ENCODE measurements at places on chromosomes 5 and 9.

- no peak for DNase-seq
These were observed 464.9 kb downstream of the TLE1 start for GRCh38 chr9:81224166-81225081.

DNA sequence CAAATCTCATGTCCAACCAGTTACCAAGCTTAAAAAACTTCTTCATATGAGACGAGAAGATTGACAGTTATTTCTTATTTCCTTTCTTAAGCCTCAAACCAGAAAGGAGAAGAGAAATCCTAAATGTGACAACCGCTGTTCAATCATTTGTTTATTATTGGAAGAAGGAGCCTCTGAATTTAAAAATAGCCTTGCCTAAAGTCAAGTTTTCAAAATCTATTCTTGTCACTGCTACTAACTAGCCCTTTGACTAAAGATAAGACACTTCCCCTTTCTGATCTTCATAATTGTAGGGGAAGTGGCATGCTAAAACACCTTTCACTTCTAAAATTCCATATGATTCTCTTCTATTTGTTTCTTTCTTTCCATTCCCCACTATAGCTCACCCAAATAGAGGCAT, 106.2 kb upstream of the EMB start:
- DNase-seq, result no peak

DNA sequence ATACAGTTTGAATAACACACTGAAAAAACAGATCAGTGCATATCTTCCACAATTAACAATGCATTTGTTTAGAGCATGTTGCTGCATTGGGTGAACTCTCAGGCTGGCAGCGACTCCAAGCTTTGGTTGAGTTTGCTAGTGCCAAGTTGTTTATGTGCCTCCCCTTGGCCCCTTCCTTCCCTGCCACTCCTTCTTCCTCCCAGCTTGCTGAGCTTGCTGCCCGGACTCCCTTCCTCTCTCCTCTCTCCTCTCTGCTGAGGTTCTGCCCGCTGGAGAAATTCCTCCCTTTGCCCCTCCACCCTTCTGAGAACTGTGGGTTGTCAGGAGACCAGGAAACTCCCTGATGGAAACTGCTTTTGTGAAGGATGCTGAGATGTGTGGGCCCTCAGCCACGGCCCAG, 247.3 kb downstream of the PDZD2 start:
- no peak for DNase-seq

DNA sequence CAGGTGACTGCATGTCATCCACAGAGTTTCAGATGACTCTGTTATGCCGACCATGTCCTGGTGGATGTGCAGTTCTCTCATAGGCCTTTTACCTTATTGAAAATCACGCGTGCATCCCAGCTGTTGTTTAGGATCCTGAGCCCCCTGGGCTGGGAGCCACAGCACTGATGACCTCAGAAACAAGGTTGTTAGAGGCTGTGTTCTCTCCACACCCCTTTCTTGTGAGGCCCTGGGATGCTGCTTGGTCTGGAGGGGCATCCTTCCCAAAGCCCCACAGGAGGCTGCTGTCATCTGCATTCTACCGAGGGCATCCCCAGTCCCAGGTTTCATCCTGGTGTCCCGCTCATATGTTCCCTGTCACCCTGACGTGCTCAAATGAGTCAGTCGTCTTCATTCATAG, 76.5 kb upstream of the IRX4 start:
- no peak for DNase-seq

DNA sequence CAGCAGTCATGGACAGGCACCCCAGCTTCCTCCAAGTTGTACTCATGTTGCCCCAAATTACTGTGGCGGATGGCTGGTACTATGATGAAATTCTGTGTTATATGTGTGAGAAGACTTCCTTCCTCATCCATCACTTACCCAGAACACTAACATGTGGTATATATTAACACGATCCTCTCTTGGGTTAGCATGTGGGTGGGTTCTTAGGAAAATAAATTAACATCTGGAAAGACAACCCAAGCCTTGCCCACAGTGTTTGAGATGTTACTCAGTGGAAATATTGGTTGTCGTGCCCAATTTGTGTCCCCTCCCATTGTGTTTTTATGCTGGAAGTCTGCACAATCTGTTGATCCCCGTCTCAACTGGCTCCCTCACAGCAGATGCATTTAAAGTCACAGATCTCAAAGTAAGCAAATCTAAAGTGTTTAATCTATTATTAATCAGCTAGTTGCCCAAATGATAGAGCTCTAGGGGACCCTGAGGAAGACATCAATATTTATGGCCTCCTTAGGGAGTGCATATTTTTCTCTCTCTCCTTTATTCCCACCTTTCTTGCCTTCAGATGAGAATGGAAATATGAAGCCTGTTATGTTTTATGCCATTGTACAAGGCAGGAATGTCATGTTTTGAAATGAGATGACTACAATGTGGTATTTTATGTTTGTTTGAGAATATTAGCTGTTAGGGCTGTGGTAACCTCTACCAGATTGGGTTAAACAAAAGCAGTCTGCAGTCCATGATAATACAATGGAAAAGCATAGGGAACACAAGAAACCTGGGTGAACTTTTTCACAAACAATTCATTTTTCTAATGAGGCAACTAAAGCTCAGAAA, 93.9 kb downstream of the GRIA1 start:
- no peak for DNase-seq

DNA sequence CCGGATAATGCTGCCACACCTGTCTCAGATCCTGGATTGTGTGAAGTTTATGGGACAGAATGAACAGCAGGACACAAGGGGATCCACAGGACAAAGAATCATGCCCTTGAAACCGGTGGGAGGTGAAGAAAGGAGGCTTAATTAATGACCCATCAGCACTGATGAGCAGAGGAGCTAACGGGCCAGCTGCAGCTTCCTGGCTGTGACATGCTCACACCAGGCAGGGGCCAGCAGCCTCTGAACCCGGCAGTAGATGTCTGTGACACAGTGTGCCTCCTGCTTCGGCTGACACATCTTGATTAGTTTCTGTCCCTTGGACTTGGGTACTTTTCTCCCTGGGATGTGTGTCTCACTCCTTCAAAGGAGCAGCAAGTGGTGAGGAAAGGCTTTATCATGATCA, 328.8 kb upstream of the BRINP1 start:
- no peak for DNase-seq

DNA sequence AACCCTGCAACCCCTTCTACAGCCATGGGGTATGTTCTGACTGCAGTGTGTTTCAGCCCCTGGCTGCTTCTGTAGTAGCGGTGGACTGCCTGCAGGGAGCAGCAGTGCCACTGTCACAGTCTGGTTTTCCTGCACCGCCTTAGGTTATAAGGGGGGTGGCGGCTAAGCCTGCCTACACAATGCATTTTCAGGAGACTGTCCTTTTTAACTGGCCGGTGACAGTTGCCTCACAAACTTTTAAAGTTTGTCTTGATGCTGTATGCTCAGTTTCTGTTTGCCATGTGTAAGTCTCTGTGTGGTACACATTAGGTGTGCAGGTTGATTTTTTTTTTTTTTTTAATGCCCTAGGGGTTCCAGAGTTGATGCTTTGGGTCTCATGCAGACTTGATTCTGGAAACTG, 53.0 kb downstream of the NUP214 start:
- peak; percentile 33 for DNase-seq

- no peak for DNase-seq
These were observed 202.8 kb upstream of the TAS2R1 start for GRCh38 chr5:9832921-9833320.

GRCh38 chr9:132546148-132547051, 36.0 kb upstream of the BARHL1 start:
- no peak for DNase-seq

DNA sequence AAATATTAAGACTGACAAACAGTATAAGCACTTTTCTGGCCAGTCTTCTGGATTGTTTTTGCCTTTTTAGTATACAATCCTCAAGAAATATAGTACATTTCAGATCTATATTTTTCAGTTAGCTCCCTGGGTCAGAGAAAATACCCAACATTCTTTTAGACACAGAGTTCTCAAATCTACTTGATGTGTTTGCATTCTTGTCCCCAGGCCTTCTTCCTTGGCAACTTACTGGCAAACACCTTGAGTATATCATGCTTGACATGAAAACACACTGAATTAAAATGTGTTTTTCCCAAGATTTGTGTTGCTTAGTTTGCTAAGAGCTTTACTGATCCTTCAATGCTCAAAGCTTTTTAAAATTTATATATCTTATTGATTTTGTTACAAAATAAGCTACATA, 1413.1 kb upstream of the CDH9 start:
- no peak for DNase-seq

DNA sequence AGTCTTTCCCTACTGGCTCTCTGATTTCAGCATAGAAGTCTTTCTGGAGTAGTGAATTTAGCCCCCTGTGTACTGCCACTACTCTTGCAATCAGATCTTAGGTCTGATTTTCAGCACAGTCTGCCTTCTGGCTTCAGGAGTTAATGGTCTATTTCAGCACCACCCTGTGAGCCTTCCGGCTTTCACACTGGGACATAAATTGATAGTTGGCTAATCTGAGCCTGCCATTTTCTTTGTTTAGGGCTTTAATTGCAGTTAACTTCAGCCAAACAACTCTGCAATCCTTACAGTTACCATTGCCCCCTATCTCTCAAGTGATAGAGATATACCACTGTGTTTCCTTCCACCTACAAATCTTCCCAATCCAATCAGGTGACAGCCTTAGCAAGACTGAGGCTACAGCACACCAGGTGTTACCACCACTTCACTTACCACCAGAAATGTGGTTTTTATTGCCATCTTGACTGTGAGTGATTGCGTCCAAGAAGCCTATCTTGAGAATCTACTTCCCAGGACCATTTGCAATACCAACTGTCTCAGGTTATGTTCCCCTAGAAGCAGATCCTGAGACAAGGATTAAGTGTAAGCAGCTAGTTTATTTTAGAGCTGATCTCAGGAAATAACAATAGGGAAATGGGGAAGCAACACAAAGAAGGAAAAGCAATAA, 51.9 kb upstream of the NEK6 start:
- DNase-seq, result no peak

- no peak for DNase-seq
These were observed 10.8 kb upstream of the BICD2 start for GRCh38 chr9:92775466-92775865.

GRCh38 chr9:113665756-113666155, 202.2 kb downstream of the RGS3 start:
- DNase-seq, result no peak

DNA sequence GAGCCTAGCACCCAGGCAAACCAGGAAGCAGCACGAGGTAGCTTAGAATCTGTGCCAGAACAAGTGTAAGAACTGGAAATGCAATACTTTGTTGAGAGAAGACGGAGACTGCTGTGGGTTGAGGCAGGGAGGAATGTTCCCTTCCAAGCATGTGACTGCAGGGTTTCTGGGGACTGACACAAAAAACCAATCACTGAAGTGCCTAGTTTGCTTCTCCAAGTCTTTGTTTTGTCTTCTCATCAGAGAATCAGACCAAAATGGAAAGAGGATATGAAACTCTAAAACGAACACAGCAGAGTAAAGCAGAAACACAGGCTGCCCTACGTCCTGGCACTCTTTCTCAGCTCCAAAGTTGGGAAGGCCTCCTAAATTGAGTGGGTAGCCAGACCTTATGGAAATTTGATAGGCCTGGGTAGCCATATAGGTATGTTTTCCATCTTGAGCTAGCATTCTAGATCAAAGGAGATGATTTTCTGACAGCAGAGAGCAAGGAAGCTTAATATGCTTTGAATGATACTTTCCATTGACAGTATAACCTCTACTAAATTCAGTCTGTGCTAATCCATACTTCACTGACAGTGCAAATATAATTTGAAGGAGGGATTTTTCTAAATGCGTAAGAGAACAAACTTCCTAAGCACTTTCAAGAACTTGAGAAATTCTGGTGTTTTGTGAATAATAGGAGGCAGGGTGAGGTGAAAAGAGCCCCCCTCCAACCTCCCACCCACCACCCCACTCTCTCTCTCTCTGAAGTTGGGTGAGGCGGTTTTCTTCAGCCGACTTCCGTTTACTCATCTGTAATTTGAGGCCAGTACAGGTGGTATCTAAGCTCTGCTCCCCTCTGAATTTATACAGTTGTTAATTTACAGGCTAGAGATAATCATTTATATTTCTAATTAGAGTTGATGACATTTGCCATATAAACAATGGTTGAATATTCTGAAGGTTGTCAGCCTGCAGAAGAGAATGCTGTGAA, 5.5 kb downstream of the ADRB2 start:
- no peak for DNase-seq

- peak; percentile 58 for DNase-seq
These were observed 1.3 kb upstream of the ABCA2 start for GRCh38 chr9:137029058-137029936.

- no peak for DNase-seq
These were observed 74.1 kb downstream of the HABP4 start for GRCh38 chr9:96524045-96524444.

GRCh38 chr9:131899296-131900228, 159.7 kb upstream of the RAPGEF1 start:
- DNase-seq, result no peak

DNA sequence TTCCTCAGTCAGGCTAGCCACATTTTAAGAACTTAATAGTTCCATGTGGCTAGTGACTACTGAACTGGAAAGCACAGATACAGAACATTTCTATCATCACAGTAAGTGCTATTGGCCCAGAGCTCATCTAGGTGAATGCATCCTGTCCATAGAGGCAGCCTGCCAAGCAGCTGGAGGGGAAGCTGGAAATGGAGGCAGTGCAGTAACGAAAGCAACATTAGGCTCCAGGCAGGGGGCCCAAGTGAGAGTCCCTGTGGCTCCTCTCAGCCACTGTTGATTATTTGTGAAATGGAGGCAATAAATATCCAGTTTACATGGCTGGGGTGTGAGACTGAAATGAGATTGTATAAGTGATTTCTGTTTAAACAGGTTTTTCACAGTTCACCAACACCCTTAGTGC, 227.2 kb upstream of the KLF9 start:
- DNase-seq, result no peak

- DNase-seq, result no peak
These were observed 95.1 kb upstream of the DNAH5 start for GRCh38 chr5:14039576-14039975.

DNA sequence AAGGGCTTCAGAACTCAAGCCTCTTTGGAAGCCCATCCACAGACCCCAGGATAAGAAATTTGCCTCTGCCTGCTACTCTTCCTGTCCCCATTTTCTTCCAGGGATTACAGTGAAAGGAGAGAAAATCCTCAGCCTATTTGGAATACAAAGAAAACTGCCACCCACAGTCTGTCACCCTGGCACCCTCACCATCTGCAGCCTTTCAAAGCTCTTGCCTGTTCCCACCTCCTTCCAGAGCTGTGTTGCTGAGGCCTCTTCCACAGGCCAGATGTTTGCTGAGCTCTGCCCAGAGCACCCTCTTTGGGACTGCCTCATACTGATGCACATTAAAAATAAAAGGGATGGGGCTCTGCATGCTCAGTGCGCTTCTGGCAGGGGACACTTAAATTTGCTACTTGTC, 35.9 kb upstream of the TAF1L start:
- no peak for DNase-seq

Data from activated CD8-positive, alpha-beta memory T cell treated with anti-CD3 and anti-CD28 coated beads for 1 hour (primary cell).